NCI-H774 (cell line): ENCODE measurements at places on chromosomes 11 and 22.

GRCh38 chr11:26780376-26781085, 58.7 kb upstream of the SLC5A12 start:
- DNase-seq = no peak

DNA sequence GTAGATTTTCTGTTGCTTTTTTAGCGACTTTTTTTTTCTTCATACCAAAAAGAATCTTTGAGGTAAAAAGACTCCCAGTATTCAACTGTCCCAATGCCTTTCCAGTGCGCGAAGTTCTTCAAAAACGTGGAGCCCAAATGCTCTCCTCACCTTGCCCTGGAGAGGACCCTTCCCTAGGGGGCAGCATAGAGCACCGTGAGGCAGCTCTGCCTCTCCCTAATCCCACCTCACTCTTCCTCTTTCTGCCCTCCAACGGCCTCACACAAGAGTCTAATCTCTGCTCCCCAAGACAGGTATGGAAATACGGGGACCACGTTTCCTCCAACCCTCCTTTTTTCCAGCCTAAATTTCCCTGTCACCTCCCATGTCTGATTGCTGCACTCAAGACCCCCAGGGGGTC, 117.5 kb upstream of the ALX4 start:
- no peak for DNase-seq

DNA sequence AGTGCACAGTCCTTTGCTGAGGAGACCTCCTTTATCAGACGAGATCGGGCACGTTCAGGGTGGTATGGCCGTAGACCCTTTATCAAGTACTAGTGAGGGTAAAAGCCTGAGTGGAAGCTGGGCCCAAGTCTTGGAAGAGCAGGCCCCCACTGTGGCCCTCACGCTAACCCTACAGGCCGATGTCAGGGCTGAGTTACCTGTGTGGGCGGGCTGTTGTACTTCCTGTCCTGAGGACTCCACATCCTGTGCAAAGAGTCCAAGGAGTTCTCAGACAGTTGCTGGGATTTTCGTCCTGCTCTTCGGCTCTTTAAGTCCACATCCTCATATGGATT, 34.9 kb downstream of the RPL27A start:
- DNase-seq = no peak

GRCh38 chr11:70595452-70595851, 197.1 kb downstream of the CTTN start:
- no peak for DNase-seq

GRCh38 chr11:109945626-109946321, 147.4 kb upstream of the ZC3H12C start:
- DNase-seq = no peak

GRCh38 chr11:15006139-15006759, 34.1 kb upstream of the CALCA start:
- no peak for DNase-seq

- DNase-seq = no peak
These were observed 2.1 kb downstream of the LGALS1 start for GRCh38 chr22:37677493-37677974.

DNA sequence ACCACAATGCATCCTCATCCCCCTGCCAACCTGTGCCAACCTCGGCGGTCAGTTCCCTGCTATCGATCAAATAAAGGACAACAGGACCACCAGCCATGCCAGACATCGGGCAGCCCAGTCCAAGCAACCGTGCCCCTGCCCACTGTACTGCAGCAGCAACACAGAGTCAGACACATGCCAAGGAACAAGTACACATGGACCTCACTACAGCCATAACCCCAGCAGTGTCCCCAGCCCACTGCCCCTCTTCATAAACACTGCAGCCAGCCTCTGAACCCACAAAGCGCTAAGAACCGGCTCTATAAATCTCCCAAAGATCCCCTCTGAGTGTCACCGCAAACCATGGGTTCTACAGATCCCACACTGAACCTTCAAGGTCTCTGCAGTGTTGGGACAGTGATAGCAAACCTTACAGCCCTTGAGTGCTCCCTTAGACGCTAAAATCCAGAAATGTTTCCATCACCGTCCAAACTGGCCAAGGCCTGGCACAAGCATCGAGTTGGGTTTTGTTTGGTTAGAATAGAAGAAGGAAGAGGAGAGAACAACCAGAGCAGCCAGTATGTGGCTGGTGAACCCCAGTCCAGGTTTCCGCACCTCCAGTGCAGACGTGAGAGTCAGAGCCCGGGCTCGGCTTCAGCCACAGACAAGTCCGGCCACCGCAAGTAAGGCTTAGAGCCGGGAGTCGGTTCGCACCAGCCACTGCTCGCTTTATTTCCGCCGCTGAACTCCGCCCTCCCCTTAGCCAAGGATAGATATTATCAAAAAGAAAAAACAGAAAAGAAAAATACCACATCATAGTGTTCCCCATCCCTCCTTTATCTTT, 7.9 kb downstream of the PAX6 start:
- no peak for DNase-seq

- DNase-seq = no peak
These were observed 5.4 kb downstream of the TMEM123 start for GRCh38 chr11:102447193-102447592.

DNA sequence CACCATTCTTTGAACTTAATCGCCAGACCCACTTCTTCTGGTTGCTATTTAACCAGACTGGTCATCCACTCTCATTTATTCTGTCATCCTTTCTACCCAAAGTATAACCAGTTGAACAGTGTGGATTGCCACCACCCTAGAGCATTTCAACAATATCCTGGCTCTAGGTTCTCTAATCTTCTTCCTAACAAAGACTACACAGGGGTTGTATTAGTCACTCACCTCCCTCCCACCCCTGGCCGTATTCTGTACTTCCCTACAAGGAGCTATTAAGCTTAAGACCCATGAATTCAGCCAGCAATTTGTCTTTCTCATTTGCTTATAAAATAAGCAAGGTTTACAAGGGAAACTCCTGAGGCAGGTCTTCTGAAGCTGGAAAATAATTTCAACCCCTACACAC, 46.9 kb upstream of the CEP126 start:
- no peak for DNase-seq

DNA sequence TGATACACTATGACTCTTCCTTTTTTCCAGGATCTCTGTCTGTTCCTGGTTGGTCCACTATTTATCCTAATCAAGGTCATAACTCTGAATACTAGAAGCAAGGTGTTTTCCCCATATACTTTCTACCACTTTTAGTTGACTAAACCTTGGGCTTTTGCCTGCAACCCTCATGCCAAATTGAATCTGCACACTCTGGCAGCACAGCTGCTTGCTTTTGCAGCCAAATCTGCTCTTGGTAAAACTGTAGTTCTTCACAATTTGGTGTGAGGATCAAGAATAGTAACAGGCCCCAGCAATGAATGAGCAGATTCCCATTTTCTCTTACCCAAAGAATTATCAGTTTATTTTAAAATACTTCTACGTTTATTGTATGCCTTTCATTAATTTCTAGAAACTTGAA, 586.5 kb upstream of the CNTN5 start:
- DNase-seq = no peak

GRCh38 chr11:94873916-94874540, 99.3 kb downstream of the CWC15 start:
- no peak for DNase-seq

DNA sequence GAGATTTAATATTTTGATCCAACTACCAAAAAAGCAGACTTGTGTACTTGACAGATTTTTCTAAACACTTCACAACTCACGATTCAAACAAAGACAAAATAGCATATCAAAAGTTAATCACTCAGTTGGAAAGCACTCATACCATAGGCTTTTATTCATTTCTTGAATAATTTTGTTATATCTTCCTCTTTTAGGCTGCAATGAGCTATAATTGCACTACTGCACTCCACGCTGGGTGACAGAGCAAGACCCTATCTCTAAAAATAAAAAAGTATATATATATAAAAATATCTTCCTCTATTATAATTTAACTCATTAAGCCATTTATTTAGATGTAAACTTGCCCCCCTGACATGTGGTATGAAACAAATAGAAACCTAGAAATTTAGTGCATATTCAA, 19.9 kb downstream of the SC5D start:
- DNase-seq = no peak

DNA sequence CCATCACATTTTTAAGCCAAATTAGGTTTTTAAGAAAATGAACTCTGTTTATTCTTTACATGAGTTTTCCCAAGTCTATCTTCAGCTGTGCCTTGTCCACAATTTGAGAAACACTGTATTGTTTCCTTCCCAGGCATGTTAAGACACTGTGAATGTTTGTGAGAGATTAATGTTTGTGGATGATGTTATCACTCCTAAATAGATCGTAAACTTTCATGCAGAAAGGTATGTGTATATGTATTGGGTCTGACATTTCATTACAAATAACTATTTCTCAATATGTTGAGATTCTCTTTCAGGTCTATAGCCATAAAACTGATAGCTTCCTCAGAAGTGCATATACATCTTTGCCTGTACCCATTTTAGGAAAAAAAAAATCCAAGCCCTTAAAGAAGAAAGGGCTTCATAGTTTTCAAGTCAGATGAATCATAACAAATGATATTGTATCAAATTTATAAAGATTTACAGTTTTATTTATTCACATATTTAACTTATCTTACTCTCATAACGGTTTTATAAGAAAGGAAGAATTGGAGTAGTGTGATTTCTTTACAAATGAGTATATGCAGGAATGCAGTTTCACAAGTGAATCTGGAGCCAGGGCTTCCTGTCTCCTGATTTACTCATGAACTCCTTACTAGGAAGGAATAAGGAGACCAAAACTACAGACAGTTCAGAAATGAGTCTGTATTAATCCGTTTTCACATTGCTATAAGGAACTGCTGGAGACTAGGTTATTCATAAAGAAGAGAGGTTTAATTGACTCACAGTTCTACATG, 11.2 kb downstream of the OR8D1 start:
- no peak for DNase-seq

GRCh38 chr11:75894036-75894585, 79.1 kb downstream of the UVRAG start:
- no peak for DNase-seq

- no peak for DNase-seq
These were observed 342.6 kb upstream of the CCDC90B start for GRCh38 chr11:83628622-83629355.

- no peak for DNase-seq
These were observed 77.5 kb downstream of the CACNA1I start for GRCh38 chr22:39647836-39648629.

DNA sequence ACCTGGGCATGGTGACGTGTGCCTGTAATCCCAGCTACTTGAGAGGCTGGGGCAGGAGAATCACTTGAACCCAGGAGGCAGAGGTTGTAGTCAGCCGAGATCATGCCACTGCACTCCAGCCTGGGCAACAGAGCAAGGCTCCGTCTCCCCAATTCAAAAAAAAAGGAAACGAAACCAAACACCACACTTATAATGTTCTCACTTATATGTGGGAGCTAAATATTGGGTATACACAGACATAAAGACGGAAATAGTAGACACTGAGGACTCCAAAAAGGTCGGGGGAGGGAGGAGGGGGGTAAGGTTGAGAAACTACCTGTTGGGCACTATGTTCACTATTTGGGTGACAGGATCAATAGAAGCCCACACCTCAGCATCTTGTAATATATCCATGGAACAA, 94.3 kb downstream of the GAB2 start:
- DNase-seq = no peak

DNA sequence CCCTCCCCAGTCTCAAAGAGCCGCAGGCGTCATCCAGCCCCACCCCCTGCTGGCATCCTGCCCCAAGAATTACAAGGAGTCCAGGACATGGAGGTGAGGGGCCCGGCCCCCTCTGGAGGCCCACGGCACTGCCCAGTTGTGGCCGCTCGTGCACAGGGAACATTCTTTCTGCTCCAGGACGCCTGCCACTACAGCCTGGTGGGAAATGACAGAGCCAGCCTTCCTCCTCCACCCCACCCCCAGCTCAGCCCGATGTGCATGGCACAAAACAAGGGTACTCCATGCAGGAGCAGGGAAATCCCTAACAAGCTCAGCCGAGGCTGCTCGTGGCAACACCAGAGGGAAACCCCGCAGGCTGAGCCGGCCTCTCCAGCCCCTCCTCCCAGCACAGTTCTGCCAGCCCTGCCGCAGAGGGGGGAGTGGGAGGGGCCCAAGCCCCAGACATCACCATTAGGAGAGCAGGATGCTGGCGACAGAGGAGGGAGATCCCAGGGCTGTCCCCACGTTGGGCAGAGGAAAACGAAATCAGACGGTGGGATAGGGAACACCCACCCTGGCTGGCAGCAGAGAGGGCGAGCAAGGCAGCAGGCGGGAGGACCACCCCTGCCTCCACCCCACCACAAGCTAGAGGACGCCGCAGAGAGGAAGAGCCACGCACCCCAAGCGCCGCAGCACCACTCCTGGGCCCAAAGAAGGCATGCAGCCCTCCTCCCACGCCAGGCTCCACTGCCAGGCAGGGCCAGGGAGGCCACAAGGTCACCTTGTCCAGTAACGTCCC, 10.0 kb downstream of the IGSF9B start:
- DNase-seq = no peak

GRCh38 chr22:28440592-28441390, 238.8 kb downstream of the TTC28 start:
- no peak for DNase-seq

DNA sequence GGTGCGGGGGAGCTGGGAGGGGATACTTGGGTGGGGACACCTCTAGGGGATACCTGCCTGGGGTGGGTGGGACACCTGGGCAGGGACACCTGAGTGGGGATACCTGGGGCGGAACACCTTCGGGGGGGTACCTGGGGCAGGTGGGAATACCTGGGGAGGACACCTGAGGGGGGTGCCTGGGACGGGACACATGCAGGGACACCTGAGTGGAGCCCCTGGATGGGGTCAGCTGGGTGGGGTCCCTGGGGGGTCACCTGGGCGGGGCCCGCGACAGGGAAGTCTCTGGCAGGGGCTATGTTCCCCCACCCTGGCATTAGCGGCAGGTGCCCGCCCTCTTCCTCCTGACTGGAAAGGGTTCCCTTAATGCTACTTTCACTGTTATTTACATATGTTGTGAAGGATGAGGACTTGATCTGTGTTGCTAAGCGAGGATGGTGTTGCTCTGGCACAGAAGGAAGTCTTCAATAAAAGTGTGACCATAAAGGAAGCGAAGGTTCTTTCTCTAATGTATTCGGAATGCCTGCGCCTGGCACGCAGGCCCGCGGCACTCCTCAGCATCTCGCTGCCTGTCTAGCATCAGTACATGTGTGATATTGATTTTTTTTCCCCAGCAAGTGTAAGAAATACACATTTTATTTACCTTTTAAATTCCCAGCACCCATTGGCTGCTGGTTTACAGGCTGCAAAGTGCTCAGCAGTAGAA, 801.7 kb downstream of the BRD1 start:
- no peak for DNase-seq

DNA sequence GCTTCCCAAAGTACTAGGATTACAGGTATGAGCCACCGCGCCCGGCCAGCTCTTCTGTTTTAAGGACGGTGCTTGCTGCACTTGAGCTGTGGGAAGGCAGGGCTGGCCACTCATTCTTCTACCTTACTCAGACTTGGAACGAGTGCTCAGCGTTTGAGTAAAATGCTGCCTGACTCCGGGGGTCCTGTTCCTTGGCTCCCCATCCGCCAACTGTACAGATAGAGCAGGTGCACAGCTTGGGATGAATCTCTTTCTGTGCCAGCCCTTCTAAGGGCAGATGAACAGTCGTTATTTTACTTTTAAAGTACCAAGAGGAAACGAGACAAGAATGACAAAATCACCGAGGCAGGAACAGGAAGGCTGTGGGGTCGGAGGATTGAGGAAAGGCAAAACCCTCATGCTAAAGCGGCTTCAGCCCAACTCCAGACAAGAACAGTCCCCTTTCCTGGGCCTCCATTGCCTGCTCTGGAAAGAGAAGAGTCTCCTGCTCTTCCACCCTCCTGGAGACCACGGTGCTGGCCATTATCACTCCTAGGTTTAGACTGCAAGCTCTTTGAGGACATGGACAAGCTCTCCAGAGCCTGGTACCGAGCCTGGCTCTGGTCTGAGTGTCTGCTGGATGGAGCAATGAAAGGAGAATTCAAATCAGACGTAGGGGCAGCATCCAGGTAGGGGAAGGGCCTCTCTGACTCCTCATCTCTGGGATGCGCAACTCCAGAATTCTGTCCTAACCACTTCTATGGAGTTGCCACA, 1.1 kb upstream of the SUN2 start:
- DNase-seq = no peak
